HL-60 (cell line): ENCODE measurements at places on chromosomes 4 and X.

GRCh38 chr4:27844376-27844775 lies 983.7 kb downstream of the STIM2 start:
- no peak for DNase-seq

DNA sequence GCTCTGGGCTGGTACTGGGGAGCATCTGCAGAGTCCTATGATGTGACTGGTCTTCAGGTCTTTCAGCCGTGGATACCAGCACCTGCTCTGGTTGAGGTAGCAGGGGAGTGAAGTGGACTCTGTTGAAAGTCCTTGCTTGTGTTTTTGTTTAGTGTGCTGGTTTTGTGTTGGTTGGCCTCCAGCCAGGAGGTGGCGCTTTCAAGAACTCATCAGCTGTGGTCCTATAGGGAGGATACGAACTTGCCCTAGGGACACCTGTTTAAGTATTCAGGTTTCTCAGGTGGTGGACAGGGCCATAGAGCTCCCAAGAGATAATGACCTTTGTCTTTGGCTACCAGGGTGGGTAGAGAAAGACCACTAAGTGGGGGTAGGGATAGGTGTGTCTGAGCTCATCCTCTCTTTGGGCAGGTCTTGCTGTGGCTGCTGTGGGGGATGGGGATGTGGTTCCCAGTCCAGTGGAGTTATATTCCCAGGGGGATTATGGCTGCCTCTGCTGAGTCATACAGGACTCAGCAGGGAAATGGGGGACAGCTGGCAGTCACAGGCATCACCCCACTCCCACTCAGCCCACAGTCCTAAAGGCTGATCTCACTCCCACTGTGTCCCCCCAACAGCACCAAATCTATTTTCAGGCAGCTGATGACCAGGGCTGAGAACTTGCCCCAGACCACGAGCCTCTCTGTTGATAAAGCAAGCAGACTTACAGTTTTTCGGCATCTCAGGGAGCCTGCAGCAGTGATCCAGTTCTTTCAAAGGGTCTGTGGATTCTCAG lies 24.1 kb downstream of the MSMO1 start:
- DNase-seq: no peak

DNA sequence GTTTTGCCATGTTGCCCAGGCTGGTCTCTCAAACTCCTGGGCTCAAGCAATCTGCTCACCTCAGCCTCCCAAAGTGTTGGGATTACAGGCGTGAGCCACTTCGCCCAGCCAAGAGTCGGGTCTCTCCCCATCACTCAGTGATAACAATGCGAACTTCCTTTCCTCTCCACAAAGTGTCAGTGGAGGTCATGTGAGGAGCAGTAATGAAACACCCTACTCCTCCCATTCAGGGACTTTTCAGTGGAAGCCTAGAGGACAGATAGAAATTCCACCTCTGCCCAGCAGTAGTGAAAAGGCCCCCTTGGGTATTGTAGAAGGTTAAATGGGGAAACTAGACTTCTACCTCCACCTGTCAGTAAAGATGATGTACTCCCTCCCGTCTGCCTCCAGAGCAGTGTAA lies 141.9 kb upstream of the STK26 start:
- no peak for DNase-seq

- DNase-seq: no peak
Observed at GRCh38 chr4:16334601-16335000, 108.3 kb upstream of the TAPT1 start.

DNA sequence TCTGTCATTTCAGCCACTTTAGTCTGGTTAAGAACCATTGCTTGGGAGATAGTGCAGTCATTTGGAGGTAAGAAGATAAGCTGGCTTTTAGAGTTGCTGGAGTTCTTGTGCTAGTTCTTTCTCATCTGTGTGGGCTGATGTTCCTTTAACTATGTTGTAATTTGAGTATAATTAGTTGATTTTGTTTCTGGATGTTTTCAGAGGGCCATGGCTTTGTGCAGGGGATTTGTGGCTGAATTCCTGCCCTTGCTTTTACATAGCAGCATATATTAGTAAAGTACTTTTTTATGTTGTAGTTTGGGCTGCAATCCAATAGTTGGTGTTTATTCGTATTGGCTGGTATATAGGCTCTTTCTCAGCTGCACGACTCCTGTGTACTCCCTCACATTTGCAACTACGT lies 339.6 kb downstream of the ANKRD50 start:
- no peak for DNase-seq
